CD4-positive, alpha-beta T cell treated with Interleukin-1 beta for 1 hour (primary cell): ENCODE measurements at places on chromosomes 1 and 21.

GRCh38 chr1:223837687-223838086 lies 8.1 kb downstream of the TP53BP2 start:
- no peak for DNase-seq

- DNase-seq, result peak; percentile 50
Measured at GRCh38 chr1:39672551-39672947, 642 bp upstream of the NT5C1A start.

DNA sequence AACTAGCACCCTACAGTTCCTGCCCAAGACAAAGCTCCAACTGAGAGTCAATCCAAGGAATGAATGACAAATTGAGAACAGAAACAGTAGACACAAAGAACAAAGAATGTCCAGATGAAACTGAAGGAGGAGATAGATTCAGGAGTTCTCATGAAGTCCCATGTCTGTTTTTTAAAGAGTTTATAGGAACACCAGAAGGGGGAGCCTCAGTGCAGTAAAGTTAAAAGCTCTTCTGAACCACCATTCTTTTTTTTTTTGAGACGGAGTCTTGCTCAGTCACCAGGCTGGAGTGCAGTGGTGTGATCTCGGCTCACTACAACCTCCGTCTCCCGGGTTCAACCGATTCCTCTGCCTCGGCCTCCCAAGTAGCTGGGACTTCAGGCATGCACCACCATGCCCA lies 323.6 kb downstream of the MRPL39 start:
- DNase-seq, result peak; percentile 12

- DNase-seq, result no peak
Measured at GRCh38 chr1:213600879-213601278, 386.9 kb upstream of the PROX1 start.

GRCh38 chr1:162992945-162993344 lies 76.2 kb upstream of the RGS4 start:
- DNase-seq, result no peak

DNA sequence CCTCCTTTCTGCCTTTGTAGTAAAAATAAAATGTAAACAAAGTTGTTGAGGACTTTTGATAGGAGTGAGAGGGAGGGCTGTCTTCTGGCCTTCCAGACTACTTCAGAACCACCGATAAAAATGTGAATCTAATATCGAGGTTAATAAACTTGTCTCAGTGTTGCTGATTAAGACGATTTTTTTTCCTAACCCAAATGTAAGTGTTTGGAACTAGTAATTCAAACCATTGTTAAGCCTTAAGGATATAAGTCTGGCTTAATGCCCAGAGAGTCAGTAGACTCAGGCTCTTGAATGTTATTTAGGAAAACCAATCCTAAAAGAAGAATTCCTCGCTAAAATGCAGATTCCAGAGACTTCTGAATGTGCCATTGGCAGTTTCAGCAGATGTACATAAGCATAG lies 356.9 kb downstream of the SIPA1L2 start:
- DNase-seq, result no peak

- DNase-seq, result no peak
Measured at GRCh38 chr1:85583611-85584263, 3.2 kb downstream of the CCN1 start.

GRCh38 chr1:92511541-92511940 lies 24.8 kb upstream of the GFI1 start:
- DNase-seq, result no peak

- no peak for DNase-seq
Measured at GRCh38 chr1:38563942-38564735, 295.4 kb downstream of the RRAGC start.

GRCh38 chr1:68361346-68361910 lies 88.3 kb downstream of the RPE65 start:
- no peak for DNase-seq

DNA sequence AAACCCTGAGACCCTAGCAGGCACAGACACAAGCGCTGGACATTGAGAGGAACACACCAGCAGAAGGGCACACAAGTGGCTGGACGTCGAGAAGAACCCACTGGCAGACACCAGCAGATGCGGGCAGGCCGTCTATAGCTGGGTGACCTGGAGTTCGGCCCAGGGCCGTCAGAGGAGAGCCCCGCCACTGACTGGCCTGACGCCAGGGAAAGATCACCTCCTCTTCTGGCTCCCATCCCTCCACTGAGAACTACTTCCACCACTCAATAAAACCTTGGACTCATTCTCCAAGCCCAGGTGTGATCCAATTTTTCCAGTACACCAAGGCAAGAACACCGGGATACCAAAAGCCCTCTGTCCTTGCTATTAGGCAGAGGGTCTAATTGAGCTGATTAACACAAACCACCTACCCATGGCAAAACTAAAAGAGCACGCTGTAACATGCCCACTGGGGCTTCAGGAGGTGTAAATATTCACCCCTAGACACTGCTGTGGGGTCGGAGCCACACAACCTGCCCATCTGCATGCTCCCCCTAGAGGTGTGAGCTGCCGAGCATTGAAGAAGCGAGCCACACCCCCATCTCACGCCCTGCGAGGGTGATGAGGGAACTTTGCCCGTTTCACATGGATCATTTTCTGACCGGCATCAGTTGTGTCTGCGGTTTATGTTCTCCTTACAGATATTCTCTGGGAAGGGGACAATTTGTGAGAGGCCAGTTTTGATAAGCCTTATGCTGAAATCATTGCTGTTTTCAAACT lies 104.8 kb downstream of the HLX start:
- no peak for DNase-seq

- DNase-seq, result no peak
Measured at GRCh38 chr21:16264319-16264718, 534.5 kb downstream of the USP25 start.

GRCh38 chr1:42931108-42931539 lies 27.5 kb downstream of the SLC2A1 start:
- DNase-seq, result peak; percentile 74

DNA sequence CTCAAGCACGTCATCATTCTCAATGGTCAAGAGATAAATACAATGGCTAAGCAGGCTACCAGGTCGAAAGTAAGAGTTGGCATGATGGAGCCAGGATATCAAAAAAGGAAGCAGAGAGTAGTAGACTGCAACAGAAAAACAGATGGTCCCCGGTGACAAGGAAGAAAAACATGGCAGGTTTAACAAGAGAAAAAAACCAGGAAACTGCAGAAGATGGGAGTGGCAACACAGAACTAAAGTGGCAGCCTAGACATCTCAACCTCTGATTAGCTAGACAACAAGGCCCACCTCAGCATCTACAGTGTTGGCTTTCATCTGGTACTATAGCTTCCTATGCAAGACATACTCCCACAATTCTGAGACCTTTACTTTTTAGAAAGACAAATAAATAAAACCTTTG lies 3.1 kb downstream of the UBR4 start:
- DNase-seq, result no peak

DNA sequence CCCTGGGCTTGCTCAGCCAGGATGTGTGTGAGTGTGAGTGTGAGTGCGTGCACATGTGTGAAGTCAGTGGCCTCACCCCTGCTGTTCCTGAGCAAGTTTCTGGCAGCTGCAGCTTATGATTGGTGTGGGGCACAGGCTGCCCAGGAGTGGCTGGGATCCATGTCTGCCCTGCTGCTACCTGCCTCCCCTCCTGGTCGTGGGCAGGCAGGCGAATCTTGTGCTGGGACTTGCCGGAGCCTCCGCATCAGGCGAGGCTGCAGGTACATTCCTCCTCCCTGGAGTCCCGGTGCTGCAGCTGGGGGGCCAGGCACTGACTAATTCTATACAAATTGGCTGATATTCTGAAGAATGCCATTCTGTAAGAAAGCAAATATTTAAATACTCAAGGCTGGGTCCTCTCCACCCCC lies 85.6 kb upstream of the WNT4 start:
- no peak for DNase-seq

DNA sequence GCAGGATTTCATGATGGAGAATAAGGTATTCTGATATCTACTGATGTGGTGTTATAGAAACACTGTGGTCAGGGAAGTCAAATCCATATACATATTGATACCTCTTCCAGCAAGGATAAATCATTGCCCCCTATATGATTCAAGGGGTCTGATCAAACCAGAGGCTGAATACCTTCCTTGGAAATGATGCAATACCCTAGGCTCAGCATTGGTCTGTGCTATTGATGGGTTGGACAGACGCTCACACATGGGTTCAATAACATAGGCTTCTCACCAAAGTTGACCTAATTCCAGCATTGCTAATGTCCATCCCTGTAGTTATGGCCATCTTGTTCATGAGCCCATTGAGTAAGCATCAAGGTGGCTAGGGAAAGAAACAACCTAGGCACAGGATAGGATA lies 257.0 kb upstream of the USP24 start:
- DNase-seq, result no peak

GRCh38 chr1:208251015-208251414 lies 6.8 kb upstream of the PLXNA2 start:
- DNase-seq, result no peak

- DNase-seq, result no peak
Measured at GRCh38 chr1:21239221-21239620, 51.0 kb downstream of the ECE1 start.

DNA sequence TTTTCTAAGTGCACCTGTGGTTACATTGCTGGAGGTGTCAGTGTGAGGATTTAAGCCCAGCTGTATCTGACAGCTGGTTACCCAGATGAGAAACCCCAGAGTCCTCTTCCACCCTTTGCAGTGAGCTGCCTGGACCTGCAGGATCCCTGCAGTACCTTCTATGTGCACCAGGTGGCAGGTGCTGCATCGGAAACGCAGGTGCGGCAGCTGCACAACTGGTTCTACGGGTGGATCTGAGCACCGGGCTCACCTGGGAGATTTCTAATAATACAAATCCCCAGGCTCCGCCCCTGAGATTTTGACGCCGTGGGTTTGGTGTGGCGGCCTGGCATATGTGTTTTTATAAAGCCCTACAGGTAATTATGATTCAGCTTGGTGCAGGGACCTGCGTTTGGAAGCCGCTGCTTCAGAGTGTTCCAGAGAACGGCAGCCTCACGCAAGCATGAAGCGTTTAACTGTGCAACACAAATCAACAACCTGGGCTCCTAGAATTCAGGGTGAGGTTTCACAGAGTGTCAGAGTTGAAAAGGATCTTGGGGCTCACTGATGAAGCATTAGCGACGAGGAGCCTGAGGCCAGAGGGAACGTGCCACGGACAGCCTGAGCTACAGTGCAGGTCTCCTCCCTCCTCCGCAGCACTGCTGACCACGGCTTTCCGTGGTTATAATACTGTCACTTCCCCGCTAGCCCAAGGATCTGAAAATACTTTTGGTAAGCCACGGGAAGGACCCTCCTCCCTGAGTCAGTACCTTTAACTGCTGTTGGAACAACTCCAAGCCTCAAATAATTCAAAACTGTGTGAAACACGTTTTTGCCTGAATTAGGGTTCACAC lies 96.7 kb upstream of the TRABD2B start:
- DNase-seq, result peak; percentile 67

- no peak for DNase-seq
Measured at GRCh38 chr1:10236405-10237156, 26.2 kb downstream of the KIF1B start.

DNA sequence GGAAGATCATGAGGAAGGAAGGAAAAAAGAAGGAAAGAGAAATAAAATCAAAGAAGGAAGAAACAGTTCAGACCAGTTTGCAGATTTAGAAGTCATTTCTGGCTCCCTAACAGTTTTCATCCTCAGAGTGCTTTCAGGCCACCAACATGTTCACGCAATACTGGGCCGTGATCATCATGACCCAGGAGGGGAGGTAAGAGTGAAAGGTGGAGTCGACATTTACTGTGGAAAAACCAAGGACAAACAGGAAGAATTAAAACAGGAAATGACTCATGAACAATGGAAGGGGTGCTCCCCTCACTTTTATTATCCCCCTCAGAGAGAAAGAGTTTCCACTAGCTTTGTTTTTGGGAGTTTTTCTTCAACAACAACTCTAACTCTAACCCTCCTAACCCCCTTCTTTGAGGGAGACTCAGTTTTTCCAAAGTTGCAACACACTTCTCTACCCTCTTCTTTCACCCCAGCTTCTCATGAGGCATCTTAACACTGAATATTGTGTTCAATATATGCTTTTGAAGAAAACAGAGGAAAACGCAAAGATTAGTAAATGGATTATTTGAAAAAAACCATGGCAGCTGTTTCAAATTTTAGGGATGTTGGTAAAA lies 60.4 kb downstream of the VANGL2 start:
- DNase-seq, result no peak

- DNase-seq, result no peak
Measured at GRCh38 chr1:8062861-8063260, 36.8 kb upstream of the ERRFI1 start.

- no peak for DNase-seq
Measured at GRCh38 chr1:227777646-227778045, 37.8 kb upstream of the PRSS38 start.

GRCh38 chr1:22508329-22508728 lies 55.0 kb upstream of the EPHA8 start:
- DNase-seq, result no peak

- no peak for DNase-seq
Measured at GRCh38 chr1:243735457-243735856, 114.6 kb downstream of the AKT3 start.

DNA sequence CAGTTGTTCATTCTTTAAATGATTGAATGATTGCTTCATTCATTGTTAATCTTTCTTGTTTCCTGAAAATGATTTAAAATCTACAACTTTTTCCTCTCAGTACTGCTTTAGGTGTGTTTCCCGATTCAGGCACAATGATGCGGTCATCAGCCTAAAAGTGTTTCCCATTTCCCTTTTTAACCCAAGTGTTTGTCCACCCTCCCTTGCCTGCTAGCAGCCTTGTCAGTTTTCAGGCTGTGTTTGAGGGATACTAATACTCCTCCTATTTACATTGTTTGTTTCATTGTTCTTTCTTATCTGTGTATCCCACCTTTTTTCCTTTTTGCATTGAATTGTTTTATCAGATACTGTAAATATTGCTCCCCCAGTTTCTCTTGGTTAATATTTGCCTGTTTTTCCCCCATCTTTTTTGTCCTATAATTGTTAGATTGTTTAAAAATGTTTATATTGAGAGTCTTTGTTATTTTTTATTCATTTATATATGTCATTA lies 131.1 kb downstream of the KIAA0319L start:
- DNase-seq, result no peak

DNA sequence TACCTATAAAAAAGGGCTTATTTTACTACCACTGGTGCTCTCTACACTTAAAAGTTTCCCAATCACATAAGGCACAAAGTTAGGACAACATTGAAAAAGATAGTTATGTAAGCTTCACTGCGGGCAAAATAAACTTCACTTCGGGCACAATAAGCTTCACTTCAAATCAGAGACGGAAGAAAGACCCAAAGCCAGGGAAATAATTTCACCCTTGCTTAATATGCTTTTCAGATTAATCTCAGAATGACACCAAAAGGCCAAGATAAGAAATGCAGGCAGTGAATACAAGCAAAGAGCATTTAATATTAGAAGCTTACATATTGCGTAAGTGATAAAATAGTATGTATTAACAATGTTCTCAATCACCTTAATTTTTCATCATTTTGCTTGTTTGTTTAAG lies 444.2 kb downstream of the SETD4 start:
- DNase-seq, result no peak

DNA sequence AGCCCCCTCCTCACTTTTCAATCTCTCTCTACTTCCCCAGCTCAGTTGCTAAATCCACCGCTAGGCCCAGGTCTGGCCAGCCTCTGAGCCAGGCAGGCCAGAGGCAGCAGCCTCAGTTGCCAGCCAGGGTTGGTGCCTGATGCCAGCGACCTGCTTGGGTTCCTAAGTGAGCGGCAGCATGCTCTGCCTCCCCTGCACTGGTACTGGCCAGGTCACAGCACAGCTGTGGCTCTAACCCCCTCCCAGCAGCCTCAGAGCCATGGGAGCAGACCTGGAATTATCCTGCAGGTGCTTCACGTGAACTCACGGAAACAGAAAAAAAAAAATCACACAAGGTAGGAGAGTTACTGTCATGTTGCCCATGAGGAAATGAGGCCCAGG lies 82.5 kb upstream of the ATF3 start:
- no peak for DNase-seq
